ENCODE measurements at places on chromosomes 5 and 9. TPM values are rescaled to one million over a fixed set of nuclear protein-coding genes. Genes with fewer than 3 reads are reported as not detected.

DNA sequence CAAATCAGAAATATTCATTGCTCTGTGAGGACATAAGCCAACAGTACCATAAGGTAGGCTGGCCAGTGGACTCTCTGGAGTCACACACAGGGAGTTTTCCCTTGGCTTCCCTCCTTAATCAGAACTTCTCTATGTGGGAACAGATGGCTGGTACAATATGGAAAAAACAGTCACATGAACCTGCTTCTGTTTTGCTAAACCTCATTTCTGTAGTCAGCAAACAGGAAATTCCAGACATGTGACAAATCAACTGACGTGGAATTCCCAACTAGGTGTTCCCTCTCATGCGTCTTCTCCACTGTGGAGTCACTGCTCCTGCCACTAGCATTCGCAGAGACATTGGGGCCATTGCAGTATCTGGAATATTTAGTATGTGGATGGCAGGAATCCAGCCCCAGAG lies 617.6 kb downstream of the KIF4B start:
- no peaks in the 10 kb centered on the region for H3K36me3 ChIP-seq
- DNase-seq, result no peak
- H3K27ac ChIP-seq, result no peak overlapping the region
- H3K27me3 ChIP-seq, result peaks cover 2% of the 10 kb centered on the region

- H3K27ac ChIP-seq, result no peak overlapping the region
- peaks cover 10% of the 10 kb centered on the region for H3K4me1 ChIP-seq
- H3K36me3 ChIP-seq, result no peaks in the 10 kb centered on the region
Measured at GRCh38 chr5:19986031-19986619, 1.9 kb downstream of the CDH18 start.

DNA sequence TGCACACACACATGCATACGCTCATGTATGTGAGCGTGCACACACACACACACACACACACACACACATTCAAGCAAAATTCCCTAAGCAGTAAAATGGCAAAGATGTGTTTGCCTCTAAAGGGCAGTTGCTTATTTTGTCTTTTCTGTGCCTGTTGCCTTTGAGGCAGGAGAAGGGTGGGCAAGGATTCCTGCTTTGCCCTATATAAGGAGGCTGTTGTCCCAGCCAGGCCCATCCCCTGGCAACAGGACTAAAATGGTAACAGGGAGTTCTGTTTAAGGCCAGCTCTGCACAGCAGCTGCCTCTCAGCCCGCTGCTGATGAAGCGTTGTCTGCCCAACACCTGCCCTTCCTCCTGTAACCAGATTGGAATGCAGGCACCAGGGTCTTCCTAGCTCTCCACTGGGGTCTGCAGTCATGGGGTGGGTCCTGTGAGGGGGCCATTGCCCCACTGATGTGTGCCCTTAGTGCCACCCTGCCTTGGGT lies 64.4 kb downstream of the PPARGC1B start:
- DNase-seq, result no peak
- H3K27me3 ChIP-seq, result no peaks in the 10 kb centered on the region
- H3K36me3 ChIP-seq, result no peaks in the 10 kb centered on the region

GRCh38 chr9:33250458-33250995 lies 10.6 kb downstream of the SPINK4 start:
- H3K27me3 ChIP-seq, result no peaks in the 10 kb centered on the region
- no peak for DNase-seq
- H3K4me3 ChIP-seq, result no peak overlapping the region
- no peaks in the 10 kb centered on the region for H3K4me1 ChIP-seq

- H3K27ac ChIP-seq, result no peak overlapping the region
- no peaks in the 10 kb centered on the region for H3K4me1 ChIP-seq
- H3K27me3 ChIP-seq, result peaks cover 8% of the 10 kb centered on the region
- DNase-seq, result no peak
Measured at GRCh38 chr5:51033215-51033614, 350.0 kb upstream of the ISL1 start.

DNA sequence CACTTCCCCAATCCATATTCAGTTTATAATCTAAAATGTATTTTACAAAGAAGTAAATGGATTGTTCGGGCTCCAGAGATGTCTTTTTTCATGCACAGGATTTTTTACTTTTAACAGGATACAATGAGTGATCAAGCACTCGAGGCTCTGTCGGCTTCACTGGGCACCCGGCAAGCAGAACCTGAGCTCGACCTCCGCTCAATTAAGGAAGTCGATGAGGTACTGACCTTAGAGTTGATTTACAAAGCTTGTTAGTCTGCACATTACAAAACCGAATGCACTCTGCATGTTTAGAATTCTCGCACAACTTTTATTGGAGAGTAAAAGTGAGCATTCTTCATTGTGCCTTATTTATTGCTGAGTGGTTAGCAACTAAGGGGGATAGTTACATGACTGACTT lies 65.2 kb downstream of the ERAP1 start:
- no peak for DNase-seq
- H3K36me3 ChIP-seq, result peaks cover 37% of the 10 kb centered on the region
- H3K27ac ChIP-seq, result no peak overlapping the region
- H3K4me1 ChIP-seq, result peaks cover 5% of the 10 kb centered on the region
- no peak overlapping the region for H3K4me3 ChIP-seq
- H3K27me3 ChIP-seq, result no peaks in the 10 kb centered on the region

DNA sequence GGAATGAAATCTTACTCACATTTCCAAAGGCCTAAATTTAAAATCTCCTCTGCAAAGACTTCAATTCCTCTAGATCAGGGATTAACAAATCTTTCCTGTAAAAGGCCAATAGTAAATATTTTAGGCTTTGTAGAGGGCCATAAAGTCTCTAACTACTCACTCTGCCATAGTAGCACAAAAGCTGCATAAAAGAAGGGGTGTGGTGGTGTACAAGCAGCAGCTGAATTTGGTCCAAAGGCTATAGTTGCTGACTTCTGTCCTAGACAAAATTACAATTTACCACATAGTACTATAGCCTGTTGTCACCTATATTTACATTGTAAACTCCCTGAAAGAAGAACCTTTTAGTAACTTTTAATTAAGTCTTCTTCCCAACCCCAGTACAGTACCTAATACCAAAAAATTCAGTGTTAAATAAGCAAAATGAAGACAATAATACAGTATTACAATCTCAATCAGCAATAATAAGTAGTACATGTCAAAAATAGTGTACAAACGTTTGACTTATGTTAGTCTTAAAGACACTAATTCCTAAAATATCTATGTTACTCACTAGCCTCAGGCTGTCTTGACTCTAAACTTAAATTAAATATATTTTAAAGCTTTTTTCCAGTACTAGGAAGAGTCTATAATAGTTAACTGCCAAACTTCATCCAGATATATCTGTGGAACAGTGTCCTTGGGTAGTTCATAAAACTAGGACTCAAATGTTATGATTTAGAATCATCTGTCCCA lies 6.9 kb downstream of the CETN3 start:
- H3K36me3 ChIP-seq, result peaks cover 11% of the 10 kb centered on the region
- H3K27me3 ChIP-seq, result no peaks in the 10 kb centered on the region
- DNase-seq, result no peak
- H3K27ac ChIP-seq, result peak overlapping the region; percentile 15
- peaks cover 34% of the 10 kb centered on the region for H3K4me1 ChIP-seq

- H3K27me3 ChIP-seq, result no peaks in the 10 kb centered on the region
- peak overlapping the region; percentile 91 for H3K27ac ChIP-seq
- peak overlapping the region; percentile 44 for H3K4me3 ChIP-seq
- peaks cover 3% of the 10 kb centered on the region for H3K36me3 ChIP-seq
- H3K4me1 ChIP-seq, result peaks cover 78% of the 10 kb centered on the region
Measured at GRCh38 chr5:17221843-17222636, 4.6 kb downstream of the BASP1 start.

DNA sequence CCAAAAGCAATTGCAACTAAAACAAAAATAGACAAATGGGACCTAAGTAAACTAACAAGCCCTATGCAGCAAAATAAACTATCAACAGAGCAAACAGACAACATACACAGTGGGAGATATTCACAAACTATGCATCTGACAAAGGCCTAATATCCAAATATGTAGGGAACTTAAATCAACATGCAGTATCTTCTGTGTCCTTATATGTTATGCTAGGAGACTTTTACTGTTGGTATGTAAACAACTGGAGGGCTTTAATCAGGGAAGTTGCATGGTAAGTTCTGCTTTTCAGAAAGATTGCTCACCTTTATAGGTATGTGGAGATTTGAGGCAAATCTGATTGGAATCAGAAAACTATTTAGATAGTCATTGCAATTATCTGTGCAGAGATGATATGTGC lies 461.2 kb upstream of the RIOK2 start:
- H3K4me3 ChIP-seq, result no peak overlapping the region
- no peak for DNase-seq

DNA sequence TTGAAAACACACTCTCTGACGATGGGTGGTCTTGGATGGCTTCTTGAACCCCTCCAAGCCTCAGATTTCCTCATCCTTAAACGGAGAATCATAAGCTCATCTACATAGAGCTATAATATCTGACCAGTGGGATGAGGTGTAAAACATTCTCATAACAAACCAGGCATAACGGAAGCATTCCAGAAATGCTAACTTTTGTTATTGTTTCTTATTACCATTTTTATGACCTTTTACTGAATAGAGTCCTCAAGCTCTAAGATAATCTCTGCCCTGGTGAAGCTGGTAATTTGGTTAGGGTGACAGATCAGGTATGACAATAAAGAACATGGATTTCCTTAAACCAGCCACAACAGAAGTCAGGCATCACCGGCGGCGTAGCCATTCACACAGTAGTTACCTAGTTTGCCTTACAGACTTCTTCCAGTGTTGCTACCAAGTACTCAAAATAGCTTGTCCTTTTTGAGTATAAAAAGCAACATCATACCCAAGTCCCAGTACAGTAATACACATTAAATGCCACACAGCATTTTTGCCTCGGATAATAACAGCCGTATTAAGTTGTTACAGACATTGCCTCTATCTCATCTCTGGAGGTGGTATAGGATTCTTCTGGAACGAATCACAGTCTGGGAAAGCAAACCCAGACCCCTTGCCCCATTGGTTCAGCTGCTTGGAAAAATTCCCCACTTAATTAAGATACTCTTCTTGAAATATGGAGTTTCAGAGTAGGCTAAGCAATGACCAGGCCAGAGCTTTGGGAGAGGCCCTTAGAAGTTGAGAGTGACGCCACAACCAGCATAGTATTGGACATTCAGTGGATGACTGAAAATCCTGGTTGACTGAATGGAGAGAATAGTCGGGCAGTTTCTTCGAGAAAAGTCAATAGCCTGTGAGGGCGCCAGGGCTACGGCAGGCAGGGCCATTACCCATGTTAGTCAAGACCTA lies 252.5 kb downstream of the SLIT3 start:
- H3K36me3 ChIP-seq, result no peaks in the 10 kb centered on the region
- DNase-seq, result no peak
- H3K27me3 ChIP-seq, result no peaks in the 10 kb centered on the region
- peaks cover 46% of the 10 kb centered on the region for H3K4me1 ChIP-seq

GRCh38 chr9:37972351-37972848 lies 68.5 kb upstream of the SLC25A51 start:
- DNase-seq, result peak; percentile 66
- no peaks in the 10 kb centered on the region for H3K27me3 ChIP-seq
- peaks cover 8% of the 10 kb centered on the region for H3K36me3 ChIP-seq
- no peak overlapping the region for H3K4me3 ChIP-seq

GRCh38 chr5:172758077-172758833 lies 12.7 kb downstream of the DUSP1 start:
- no peaks in the 10 kb centered on the region for H3K36me3 ChIP-seq
- H3K4me1 ChIP-seq, result peaks cover 15% of the 10 kb centered on the region
- no peaks in the 10 kb centered on the region for H3K27me3 ChIP-seq
- DNase-seq, result no peak

DNA sequence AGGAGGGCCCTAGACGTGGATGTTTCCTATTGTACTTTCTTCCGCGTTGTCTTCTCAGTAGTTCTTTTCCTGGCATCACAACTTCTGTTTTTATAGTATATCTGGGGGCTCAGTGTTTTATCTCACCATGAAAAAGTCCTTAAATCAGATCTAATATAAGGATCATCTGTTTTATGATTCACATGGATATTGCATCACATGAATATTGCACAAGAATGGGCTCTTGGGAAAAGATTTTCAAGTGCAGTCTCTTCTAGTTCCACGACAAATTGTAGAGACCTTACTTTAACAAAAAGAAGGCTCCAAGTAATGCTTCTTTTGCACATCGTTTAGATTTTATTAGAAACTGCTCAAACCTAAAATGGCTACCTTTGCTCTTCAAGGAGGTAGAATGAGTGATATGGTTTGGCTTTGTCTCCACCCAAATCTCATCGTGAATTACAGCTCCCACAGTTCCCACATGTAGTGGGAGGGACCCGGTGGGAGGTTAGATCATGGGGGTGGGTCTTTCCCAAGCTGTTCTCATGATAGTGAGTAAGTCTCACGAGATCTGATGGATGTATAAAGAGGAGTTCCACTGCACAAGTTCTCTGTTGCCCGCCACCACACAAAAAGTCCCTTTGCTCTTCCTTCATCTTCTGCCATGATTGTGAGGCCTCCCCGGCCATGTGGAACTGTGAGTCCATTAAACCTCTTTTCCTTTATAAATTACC lies 53.7 kb upstream of the FAM120A start:
- DNase-seq, result no peak
- peaks cover 4% of the 10 kb centered on the region for H3K36me3 ChIP-seq
- peaks cover 32% of the 10 kb centered on the region for H3K27me3 ChIP-seq
- no peak overlapping the region for H3K4me3 ChIP-seq

DNA sequence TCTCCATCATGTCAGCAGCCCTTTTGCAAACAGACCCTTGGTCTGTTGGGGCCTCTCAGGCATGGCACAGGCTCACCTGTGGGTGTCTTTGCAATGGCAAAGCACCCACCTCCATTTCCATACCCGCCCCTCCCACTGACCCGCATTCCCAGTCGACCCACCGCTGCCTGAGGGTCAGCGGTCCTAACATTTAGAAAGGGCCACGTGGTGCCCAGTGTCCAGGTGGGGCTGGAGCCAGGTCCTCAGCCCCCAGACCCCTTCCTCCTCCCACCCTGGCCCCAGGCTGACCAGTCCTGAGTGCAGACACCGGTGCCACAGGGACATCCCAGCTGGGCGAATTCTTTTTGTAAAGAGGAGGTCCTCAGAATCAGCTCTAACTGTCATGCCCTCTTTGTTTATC lies 43.3 kb upstream of the CEP72 start:
- no peak overlapping the region for H3K27ac ChIP-seq
- H3K4me3 ChIP-seq, result no peak overlapping the region
- H3K36me3 ChIP-seq, result peaks cover 4% of the 10 kb centered on the region
- DNase-seq, result peak; percentile 68

DNA sequence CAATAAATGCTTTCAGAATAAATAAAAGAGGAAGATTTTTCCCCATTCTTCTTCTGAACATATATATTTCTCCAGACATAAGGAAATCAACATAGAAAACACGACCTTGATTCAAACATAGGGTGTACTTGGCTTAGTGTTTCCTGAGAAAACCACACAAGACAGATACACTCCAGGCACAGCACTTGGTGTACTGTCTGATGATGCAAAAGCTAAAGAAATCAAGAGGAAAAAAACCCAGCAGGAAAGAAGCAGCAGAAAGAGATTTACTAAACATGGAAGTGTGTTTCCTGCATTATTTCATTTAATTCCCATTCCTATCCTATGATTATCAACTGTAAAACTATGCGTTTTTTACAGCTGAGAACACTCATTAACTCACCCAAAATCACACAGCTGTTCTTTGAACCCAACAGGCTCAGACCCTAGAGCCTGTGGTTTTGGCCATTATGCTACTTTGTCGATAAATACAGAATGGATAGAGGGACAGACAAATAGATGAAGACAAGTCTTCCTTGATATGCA lies 46.1 kb downstream of the NIPAL4 start:
- no peak overlapping the region for H3K4me3 ChIP-seq
- DNase-seq, result no peak
- H3K4me1 ChIP-seq, result peaks cover 27% of the 10 kb centered on the region
- H3K27me3 ChIP-seq, result no peaks in the 10 kb centered on the region
- H3K36me3 ChIP-seq, result peaks cover 36% of the 10 kb centered on the region
- H3K27ac ChIP-seq, result no peak overlapping the region

Gene MPDZ
- 60.4 TPM for total RNA-seq

Gene GFRA3
- 0.23 TPM for total RNA-seq

Gene FAM163B
- not detected for total RNA-seq

Gene C8G
- total RNA-seq, result not detected

Gene ECM2
- 34.2 TPM for total RNA-seq

Gene AGXT2
- total RNA-seq, result not detected

Gene ADRA1B
- total RNA-seq, result 1.1 TPM

Gene CMYA5
- total RNA-seq, result 0.60 TPM

Measured in chondrocyte (in vitro differentiated cells).